Sigmoid colon (tissue), 7 donors: ENCODE measurements at places on chromosomes 6 and 20.

- DNase-seq: no peak
Observed at GRCh38 chr20:52992632-52993031, 20.5 kb downstream of the TSHZ2 start.

GRCh38 chr6:30626484-30627366 is at the start of gene ATAT1:
TSS of gene ATAT1 (plus strand) at chr6:30626874.
- DNase-seq: peak; percentile 96

GRCh38 chr6:9461188-9461587 is 953.7 kb downstream of the TFAP2A start:
- DNase-seq: no peak

GRCh38 chr20:44911264-44911921 is 1.5 kb downstream of the PABPC1L start:
- DNase-seq: no peak

GRCh38 chr6:20312606-20313005 is 89.1 kb upstream of the E2F3 start:
- no peak for DNase-seq

GRCh38 chr20:64271636-64272035 is 16.1 kb downstream of the PCMTD2 start:
- no peak for DNase-seq

DNA sequence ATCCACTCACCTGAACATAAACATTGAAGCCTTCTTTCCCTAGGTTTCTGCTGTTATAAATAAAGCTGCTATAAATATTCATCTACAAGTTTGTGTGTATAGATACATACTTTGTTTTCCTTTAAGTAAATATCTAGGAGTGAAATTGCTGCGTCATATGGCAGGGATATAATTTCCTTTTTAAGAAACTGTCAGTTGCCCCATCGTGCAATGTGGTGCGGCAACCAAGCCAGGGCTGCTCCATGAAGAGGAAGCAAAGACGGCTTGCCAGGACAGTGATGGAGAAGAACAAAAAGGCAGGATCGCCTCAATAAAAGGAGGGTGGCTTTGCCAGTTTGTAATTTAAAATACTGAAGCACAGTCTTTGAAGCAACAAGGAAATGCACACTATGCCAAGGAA is 36.6 kb downstream of the CITED2 start:
- DNase-seq: peak; percentile 74
